ENCODE measurements at places on chromosomes 7 and 10.

- DNase-seq = no peak
Measured at GRCh38 chr10:125128397-125129075, 31.8 kb downstream of the CTBP2 start.

DNA sequence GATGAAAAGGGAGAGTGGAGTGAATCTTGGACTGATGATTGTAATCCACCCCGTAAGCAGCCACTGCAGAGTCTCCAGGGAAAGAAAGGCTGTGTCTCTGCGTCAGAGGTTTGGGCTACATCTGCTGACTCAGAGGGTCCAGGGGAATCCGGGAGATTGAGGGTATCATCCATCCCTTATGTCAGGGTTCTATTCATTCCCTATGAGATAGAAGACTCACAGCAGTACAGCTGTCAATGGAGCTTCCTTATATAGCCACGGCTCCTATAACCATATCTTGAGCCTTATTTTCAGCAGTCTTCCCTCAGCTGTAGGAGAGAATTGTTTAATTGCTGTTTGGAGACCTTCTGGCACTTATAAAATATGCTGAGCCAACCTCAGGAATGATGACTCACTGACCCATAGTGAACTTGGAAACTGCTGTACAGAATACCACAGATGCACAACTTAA, 558.2 kb upstream of the PFKP start:
- no peak for DNase-seq

DNA sequence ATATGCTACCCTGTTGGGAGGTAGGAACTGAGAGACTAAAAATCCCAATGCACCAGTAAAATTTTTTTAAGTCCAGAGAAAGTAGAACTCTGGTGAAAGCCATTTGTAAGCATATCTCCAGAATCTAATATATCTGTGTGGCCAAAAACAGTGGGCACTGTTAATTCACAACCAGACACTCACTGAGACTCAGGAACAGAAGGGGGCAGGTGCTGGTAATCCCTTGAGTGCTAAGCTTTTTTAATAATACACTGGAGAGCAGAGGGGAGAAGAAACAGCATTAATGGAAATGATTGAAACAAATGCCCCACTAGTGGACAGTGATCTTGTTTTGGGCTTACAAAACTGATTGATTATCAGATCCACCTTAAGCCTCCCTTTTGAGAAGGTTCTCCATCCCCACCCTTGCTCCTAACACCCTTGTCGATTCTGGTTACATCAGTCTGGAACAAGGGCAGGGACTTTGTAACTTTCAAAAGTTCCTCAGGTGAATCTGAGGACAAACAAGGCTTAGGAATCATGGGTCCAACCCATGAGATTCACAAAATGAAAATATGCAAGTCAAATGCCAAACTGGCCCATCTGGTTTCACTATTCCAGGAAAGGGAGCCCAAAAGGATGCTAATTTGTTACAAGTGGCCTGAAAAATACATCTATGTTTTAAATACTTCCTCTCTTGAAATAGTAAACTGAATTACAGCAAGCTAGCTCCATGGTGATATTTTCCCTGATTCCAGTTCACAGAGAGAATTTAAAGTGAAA, 29.7 kb downstream of the PLXNA4 start:
- no peak for DNase-seq

- DNase-seq = no peak
Measured at GRCh38 chr7:108348913-108349312, 107.3 kb downstream of the NRCAM start.

GRCh38 chr10:100894589-100895294, 18.0 kb upstream of the SLF2 start:
- DNase-seq = no peak

- no peak for DNase-seq
Measured at GRCh38 chr10:267705-268104, 132.4 kb downstream of the ZMYND11 start.

- DNase-seq = no peak
Measured at GRCh38 chr10:69340695-69341094, 62.4 kb downstream of the HK1 start.
